Tibial nerve (tissue), 4 donors: ENCODE measurements at places on chromosomes 12 and 14.

DNA sequence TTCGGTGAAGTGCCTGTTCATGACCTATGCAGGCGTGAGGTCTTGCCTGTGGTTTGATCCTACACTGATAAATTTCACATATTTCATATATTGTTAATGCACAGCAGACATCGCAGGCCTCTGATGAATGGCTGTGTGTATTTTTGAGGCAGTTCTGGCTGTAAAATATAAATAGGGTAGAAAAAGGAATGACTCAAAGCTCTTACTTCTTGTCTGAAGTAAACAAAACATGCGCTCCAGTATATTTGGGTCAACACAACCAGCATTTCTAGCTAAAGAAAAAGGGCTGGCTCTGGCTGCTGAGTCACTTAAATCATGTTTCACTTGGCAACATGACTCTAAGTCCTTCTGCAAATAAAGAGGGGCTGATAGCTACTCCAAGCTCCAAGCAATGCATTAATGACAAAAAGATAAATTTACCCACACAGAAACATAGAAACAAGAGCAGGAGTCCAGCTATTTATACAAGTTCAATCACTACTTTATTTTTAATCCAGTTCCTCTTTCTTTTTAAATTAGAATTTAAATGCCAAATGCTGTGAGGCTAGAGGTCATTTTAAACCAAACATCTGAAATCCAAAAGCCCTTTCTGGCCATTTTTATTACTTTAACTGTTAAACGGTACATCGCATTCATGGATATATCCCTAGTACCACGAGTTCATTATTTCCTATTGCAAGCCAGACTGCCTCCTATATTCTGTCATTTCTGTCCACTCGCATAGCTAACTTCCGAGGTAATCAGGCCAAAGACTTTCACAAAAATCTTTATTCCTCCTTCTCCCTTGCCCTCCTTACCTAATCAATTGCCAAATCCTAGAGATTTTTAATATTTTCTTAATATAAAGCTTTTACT, 54.3 kb upstream of the TMCC3 start:
- DNase-seq, result no peak

DNA sequence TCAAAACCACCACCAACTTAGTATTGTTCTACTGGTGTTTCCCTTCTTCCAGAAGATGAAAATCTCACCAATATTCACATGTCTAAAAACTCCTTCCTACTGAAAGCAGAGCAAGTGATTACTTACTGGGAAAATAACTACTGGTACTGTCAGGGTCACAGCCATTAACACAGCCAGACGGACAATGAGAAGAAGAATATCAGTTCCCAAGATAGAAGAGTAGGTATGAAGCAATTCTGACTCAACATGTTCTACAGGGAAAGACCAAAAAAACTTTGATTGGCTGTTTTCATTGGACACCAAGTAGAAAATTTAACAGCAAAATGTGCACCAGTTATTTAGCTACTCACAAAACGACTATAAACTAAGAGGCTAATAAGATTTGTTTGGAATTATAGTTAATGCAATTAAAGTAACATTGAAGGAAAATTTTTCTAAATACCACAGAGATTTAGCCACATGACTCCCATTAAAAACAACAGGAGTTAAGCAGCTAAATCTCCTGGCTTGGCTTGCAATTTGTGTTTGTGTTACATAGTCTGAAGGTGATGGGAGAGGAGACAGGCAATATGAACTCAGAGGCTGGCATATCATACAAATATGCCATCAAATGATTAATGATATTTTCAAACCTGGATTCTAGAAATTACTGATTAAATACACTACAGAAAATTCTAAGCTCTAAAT, 9.5 kb downstream of the SLC38A2 start:
- DNase-seq, result no peak

DNA sequence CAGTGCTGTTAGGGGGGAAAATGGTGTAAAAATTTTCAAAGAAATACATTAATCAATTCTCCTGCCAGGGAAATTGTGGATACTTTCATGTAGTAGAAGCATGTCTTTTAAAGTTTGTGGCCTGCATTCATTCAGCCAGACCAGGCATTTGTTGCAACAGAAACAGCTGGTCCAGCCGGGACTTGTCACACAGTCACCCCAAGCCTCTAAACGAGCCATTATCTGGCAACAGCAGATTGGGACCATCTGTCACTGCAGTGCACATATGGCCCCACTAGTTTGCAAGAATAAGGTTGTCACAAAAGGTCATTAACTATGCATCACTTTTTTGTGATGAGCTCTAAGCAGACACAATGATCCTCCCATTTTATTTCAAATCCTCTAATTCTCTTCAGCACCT, 193.9 kb downstream of the PHLDA1 start:
- no peak for DNase-seq

- DNase-seq, result no peak
These were observed 72.4 kb upstream of the GZMB start for GRCh38 chr14:24706351-24706750.

DNA sequence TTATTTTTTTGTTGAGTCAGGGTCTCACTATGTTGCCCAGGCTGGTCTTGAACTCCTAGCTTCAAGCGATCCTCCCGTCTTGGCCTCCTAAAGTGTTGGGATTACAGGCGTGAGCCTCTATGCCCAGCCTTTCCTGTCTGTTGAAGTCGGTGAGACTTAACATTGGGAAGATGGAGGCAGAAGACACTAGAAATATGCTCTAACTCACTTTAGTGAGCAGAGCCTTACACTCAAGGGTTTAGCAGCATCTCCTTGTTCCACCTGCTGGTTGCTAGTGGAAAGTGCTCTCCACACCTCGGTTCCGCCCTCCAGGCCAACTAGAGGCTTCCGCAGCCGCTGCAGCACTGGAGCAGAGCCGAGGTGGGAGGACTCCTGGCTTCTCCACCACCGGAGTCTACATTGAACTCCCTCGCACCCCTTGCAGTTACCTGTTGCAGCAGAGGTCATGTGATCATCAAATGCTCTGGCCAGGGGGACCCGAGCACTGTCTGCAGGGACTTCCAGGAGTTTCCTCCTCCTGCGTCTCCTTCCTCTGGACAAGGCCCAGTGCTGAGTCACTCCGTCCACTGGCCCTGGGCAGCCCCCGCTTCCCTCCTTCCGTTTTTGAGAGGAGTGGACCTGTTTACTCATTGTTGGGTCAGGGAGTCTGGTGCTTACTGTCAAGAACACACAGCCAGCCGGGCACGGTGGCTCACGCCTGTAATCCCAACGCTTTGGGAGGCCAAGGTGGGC, 9.4 kb upstream of the HVCN1 start:
- peak; percentile 56 for DNase-seq

- DNase-seq, result no peak
These were observed 71.8 kb upstream of the TMX1 start for GRCh38 chr14:51168215-51168613.

DNA sequence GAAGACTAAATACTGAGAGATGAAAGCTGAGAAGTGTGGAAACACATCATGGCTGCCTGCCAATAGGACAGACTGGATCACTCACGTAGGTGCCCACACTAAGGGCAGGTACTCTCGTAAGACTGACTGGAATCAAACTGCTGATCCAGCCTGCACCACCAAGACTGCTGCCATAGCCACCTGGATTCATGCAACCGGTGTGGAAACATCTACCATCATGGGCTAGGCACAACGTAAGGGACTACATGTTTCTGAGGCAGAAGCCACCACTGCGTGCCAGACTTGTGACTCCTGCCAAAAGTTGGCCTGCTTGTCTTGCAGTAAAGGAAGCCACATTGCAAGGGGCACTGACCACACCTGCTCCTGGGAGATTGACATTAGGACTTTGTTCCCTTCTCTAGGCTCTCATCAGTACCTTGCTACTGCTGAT, 3.8 kb downstream of the POMT2 start:
- DNase-seq, result no peak

- DNase-seq, result no peak
These were observed 897 bp upstream of the TEX22 start for GRCh38 chr14:105397350-105397931.

DNA sequence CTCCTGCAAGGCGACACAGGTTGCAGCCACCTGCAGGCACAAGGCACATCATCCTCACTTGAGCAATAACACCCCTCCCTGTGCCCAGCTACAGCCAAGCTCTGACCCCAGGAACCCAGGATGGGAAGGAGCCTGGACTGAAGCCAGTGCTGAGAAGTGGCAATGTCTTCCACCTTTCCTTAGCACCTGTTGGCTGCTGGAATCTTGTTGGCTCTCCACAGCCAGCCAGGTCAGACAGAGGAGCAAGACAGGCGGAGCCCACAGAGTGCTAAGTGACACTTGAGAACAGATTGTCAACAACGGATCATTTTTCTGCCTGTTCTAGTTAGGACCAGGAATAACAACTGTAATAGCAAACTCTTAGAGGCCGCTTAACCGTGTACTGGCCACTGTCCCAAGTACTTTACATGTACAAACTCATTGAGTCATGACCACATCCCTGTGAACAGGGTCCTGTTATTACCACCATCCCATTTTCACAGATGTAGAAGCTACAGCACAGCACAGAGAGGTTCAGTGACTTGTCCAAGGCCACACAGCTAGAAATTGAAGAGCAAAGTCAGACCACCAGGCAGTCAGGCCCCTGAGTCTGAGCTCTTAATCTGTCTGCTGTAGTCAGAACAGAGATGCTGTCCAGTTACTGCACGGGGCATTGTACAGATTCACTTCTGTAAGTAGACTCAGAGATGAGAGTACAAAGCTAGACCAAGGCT, 45.6 kb downstream of the RNFT2 start:
- no peak for DNase-seq
